M059J (cell line): ENCODE measurements at places on chromosomes 5 and 9. TPM values are rescaled to one million over a fixed set of nuclear protein-coding genes. Genes with fewer than 3 reads are reported as not detected.
A peak's percentile ranks its signal among the peaks of the same experiment; 100 is the strongest.

DNA sequence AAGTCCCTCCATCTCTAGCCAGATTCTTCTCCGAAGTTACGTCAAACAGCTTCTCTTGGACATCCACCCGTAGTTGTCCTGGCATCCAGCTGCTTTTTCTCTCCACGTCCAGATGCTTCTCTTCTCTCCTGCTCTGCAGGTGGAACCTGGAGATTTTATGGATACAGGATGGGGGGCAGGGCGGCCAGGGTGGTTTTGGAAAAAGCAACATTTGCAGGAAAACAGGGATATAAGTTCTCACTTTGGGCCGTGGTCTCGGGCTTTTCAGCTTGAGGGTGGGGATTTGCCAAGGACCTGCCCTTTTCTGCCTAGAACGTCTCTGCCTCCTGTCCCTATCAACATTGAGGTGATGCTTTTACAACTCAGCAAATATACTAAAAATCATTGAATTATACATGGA lies 1941.6 kb upstream of the C9orf72 start:
- DNase-seq, result no peak

- no peak for DNase-seq
Observed at GRCh38 chr9:6640268-6641051, 5.1 kb downstream of the GLDC start.

DNA sequence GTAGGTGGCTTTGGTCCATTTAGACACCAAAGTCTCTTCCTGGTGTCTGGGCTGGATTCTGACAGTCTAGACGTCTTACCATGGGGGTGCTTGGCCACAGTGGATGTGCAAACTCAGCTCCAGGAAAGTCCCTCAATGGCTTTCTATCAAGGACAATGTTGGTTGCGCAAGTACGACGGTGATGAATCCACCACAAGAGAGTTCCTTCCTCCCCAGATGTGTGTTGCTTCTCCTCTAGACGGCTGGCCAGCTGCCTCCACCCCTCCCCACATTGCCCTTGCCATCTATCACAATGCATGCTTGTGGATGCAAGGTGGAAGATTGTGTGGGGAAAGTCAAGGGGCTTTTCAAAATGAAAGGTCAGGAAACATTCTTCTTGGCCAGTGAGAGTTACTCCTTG lies 89.7 kb upstream of the IRX2 start:
- no peak for DNase-seq

GRCh38 chr5:54653956-54654614 lies 136.5 kb downstream of the SNX18 start:
- no peak for DNase-seq

PPP1R2B gene
- total RNA-seq, result 0.07 and 0.10 TPM in 2 replicates

LCN1 gene
- total RNA-seq, result not detected in 2 replicates

TICAM2 gene
- total RNA-seq, result 14.0 and 16.0 TPM in 2 replicates

DNA sequence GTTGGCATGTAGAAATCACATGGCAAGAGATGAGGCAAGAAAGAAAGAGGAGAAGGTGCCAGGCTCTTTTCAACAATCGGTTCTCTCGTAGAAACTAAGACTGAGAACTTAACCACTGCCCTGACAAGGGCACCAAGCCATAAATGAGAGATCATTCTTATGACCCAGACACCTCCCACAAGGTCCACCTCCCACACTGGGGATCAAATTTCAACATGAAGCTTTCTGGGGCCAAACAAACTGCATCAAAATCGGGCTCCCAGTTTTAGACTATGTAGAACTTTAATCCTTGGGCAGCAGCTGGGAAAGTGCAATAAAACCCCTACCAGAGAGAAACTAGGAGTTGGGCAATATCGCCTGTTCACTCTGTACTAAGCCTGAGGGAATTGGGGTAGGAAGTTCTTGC lies 150.2 kb upstream of the CCDC152 start:
- DNase-seq, result no peak

ZNF474 gene
- total RNA-seq, result not detected in 2 replicates

SLC6A7 gene
- total RNA-seq, result not detected in 2 replicates

DNA sequence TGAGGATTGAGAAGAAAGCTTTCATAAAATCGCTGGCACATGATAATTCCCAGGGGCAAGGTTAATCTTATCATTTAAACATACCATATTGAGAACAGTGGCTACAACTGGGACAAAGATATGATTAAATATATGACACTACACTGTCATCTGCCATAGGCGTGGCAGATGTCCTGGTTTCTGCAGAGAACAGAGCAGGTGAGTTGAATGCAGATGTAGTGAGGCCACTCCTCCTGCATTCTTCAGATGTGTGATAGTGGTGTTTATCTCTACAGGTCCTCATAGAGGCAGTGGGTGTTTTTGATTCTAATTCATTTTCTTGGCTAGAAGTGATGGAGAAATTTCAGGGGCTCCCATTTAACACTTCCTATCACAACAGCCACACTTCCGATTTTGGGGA lies 237.0 kb upstream of the CDH9 start:
- DNase-seq, result no peak

DNA sequence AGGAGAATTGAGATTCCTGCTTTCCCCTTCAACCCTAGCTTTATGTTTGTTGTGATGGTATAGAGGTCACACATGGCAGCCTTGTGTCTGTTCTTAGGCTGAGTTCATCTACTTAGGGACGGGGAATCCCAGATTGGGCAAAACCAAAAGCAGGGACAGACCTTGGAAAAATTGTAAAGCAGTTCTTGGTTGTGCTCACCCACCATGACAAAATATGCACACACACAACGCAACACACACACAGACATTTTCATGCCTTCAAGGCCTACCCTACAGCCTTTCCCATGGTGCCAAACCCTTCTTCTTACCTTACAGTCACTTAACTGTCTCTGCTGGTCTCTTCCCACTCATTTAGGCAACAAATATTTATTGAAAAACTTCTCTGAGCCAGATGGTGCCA lies 14.8 kb downstream of the PCDHGC5 start:
- DNase-seq, result no peak

GRCh38 chr9:108360304-108360703 lies 495.5 kb downstream of the ACTL7B start:
- DNase-seq, result no peak

GRCh38 chr5:178212241-178213002 lies 8.1 kb downstream of the HNRNPAB start:
- DNase-seq, result no peak

DNA sequence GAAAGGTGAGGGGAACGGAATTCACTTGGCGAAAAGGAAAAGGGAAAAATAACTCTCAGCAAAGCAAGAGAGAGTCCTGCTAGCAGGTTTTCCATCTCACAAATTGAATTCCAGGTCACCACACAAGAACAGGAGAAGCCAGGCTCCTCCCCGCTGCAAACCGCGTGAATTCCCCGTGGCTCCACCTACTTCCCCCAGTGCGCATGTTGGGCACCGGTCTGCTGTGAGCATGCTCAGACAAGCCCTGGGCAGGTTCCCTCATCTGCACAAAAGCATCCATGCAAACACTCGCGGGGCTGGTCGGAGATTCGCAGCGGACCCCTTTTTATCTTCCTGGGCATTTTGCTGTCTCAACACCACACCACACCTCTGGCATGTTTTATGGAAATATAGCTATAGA lies 58.5 kb upstream of the S1PR3 start:
- no peak for DNase-seq

- no peak for DNase-seq
Observed at GRCh38 chr5:126720369-126720768, 56.6 kb upstream of the LMNB1 start.

HINT1 gene
- 271 and 295 TPM in 2 replicates for total RNA-seq

DNA sequence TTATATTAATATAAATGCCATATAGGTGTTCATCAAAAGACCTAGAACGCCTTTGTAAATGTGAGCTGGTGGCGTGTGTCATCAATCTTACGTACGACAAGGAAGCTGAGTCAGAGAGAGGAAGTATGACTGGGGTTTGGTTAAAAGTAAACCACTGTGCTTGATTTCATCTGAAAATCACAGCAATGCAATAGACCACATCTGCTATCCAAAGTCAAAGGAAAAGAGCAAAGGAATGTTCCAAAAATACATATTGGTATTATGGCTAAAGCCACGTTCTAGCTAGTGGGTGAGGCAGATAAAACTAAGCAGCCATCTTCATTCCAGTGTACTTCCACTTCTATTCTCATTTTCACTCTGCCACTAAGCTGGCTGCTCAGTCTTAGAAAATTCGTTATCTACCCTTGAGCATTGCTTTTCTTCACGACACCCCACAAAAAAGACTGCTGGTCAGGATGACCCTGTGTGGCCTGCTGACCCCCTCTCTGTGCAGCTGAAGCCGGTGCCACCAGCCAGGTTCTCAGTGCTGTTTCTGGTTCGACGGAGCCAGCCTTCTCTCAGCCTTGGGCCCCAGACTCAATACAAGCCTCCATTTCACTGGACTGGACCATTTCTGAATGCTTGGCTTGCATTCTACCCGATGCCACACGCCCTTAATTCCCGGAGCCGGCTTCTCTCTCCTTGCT lies 23.8 kb downstream of the SHC3 start:
- peak; percentile 94 for DNase-seq

ZNF462 gene
- 6.6 and 17.8 TPM in 2 replicates for total RNA-seq

- peak; percentile 75 for DNase-seq
Observed at GRCh38 chr5:53008751-53009150, 19.6 kb downstream of the ITGA2 start.

DNA sequence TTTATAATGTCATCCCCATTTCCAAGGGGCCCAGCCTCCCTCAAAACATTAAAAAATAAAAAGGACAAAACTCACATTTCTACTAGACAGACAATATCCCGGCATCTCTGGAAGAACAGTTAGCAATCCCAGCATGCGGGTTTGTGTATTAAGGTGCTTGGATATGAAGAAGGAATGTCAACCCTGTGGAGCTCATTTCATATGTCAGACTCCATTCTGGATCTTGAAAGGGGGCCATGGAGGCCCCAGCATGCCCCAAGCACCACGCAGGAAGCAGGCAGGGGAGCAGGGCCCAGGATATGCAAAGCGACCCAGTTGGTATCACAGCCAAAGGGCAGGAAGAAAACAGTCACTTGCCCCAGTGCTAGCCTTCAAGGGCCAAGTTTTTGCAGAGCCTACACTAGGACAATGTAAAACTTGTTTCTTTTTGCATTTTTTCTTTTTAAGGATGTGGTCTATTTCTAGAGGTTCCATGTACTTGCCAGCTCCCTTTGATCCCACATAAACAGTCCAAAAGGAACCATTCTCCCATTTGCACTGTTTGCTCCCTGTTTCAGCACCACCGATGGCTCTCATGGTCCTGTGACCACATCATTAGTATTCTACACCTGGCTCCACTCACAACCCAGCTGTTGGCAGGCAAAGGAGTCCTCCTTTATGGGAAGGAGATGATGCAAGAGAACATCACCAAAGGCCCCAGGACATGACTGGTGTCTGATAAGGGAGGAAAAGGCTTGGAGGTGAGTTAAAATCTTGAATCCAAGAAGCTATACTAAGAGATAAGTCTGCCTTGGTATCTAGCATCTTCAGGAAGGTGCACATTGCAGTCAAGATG lies 58.3 kb downstream of the FGF1 start:
- peak; percentile 10 for DNase-seq

HSPA4 gene
- 93.8 and 115 TPM in 2 replicates for total RNA-seq

- no peak for DNase-seq
Observed at GRCh38 chr5:69078921-69079540, 14.8 kb upstream of the SLC30A5 start.

NOL8 gene
- 18.5 and 26.1 TPM in 2 replicates for total RNA-seq

IL5 gene
- not detected in 2 replicates for total RNA-seq

DNA sequence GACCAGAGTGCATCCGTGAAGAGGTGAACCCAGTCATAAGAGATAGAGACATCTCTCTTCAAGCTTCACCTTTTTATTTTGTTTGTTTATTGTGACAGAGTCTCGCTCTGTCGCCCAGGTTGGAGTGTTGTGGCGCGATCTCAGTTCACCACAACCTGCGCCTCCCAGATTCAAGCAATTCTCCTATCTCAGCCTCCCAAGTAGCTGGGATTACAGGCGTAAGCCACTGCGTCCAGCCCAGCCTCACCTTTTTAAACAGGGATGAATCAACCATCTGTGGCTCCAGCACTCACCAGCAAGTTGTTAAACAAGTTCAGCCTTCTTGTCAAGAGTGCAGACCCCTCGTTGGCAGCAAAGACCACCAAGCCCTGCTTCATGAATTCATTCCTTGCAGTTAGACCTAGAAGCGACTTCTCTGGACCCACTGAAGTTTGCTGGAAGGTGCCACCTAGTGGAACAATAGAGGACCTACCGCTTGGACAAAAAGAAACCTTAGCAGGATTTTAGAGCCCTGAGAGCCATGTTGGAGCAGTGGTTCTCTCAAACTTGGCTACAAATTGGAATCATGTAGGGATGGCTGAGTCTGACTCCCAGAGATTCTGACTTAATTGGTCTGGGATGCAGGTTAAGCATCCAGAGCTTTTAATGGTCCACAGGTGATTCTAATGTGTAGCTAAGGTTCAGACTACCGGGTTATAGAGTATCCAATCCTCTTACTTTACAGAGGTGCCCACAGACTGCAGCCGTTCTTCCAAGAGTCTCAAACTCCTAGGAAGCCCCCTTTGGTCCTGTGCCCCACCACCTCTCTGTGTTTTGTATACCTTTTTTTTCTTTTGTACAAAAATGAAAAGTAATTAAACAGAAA lies 10.5 kb upstream of the GALNT10 start:
- peak; percentile 65 for DNase-seq

DNA sequence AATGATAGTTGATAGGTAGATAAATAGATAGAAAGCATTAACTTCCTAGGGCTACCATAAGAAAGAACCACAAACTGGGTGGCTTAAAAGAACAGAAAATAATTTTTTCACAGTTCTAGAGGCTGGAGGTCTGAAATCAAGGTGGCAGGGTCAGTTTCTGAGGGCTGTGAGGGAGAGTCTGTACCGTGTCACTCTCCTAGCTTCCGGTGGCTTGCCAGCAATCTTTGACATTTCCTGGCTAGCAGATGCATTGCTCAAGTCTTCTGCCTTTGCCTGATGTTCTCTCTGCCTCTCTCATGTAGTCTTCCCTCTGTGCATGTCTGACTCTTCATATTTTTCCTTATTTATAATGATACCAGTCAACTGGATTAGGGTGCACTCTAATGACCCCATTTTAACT lies 1132.7 kb downstream of the CDH9 start:
- DNase-seq, result no peak

GRCh38 chr5:134583766-134584165 lies 48.9 kb downstream of the SAR1B start:
- DNase-seq, result no peak

- no peak for DNase-seq
Observed at GRCh38 chr9:108180541-108180940, 675.2 kb downstream of the ACTL7B start.

INSYN2B gene
- total RNA-seq, result 47.0 and 70.7 TPM in 2 replicates

TAF1L gene
- total RNA-seq, result 0.02 TPM in 2 replicates

SH3GL2 gene
- total RNA-seq, result 10.0 and 11.2 TPM in 2 replicates

TIMD4 gene
- total RNA-seq, result not detected in 2 replicates

DNA sequence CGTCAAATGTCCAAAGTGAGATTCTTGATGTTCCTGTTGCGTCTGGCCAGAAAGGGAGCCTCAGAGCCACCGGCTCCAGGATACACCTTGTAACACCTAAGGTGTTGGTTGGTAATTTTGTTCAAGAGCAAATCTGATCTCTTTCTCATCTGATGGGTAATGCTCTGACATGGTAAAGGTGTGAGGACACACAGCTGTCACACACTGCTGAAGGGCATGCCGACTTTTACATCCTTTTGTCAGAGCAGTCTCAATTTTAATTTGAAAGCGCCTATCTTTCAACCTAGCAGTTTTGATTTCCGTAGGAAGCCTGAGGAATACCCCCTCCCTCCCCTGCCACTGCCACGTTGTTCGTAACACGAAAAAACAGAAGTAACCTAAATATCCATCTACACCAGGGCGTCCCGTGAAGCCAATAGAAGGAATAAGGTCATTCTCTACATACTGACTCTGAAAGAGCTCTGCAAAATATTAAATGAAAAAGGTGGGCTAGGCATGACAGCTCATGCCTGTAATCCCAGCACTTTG lies 57.4 kb downstream of the TSTD2 start:
- DNase-seq, result no peak

PIP5K1B gene
- total RNA-seq, result not detected in 2 replicates

GRCh38 chr5:136213919-136214493 lies 21.0 kb upstream of the SMIM32 start:
- DNase-seq, result no peak
